ENCODE measurements at places on chromosomes 6 and 20.

GRCh38 chr20:47606983-47607613 lies 105.4 kb downstream of the NCOA3 start:
- peak; percentile 52 for DNase-seq

- DNase-seq: no peak
Observed at GRCh38 chr20:21513181-21513663, 642 bp downstream of the NKX2-2 start.

DNA sequence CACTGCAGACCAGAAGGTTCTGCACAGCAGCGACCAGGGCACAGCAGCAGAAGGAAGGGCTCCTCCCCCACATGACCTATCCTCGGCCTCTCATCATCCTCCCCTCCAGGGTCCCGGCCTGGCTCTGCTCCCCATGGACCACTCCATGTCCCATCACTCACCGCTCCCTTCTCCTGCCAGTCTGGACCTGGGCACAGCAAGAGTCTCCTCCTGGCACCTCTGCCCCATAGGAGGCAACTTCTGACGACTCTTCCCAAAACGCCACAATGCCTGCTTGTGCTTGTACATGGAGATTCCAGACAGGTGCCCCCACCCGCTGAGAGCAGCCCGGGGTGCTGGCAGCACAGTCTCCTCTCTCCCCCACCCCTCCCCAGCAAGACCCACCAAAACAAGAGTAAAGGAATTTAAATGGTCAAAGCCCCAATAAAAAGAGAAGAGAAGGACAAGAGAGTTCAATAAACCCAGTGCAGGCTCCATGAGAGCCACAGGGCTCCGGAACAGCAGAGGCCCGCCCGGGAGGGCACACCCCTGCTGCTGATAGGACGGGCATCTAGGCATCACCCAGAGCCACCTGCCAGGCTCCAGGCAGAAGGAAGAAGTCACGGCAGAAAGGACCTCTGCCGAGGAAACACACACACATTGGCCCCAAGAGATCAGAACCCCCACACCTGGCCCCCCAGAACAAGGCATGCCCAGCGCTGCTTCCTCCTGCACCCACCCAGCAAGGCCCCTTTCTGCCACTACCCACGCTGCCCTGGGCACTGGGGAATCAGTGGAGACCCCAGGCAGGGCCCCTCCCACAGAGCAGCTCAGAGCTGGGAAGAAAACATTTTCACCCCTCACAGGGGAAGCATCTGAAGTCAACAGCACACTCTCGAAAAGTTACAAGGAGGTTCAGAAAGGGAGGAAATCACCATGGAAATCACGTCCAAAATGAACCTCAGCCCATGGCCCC lies 15.2 kb downstream of the TAF4 start:
- DNase-seq: no peak

DNA sequence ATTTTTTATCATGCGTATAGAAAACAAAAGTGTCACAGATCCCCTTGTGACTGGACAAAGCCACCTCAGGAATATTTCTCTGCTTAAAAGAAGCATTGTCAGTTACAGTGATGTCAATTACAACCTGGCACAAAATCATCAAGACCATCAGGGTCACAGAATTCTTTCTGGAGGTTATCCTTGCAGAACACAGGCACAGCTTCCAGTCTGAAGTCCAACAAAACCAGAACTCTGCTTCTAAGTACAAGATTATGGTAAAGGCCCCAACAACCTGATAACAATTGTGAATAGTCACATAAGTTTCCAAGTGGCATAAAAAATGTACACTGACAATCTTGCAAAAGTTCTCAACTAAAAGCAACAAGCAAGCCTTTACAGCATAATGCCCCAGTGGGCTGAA lies 21.0 kb downstream of the PLAGL2 start:
- DNase-seq: no peak

- no peak for DNase-seq
Observed at GRCh38 chr6:55874316-55874715, 1.1 kb downstream of the BMP5 start.

DNA sequence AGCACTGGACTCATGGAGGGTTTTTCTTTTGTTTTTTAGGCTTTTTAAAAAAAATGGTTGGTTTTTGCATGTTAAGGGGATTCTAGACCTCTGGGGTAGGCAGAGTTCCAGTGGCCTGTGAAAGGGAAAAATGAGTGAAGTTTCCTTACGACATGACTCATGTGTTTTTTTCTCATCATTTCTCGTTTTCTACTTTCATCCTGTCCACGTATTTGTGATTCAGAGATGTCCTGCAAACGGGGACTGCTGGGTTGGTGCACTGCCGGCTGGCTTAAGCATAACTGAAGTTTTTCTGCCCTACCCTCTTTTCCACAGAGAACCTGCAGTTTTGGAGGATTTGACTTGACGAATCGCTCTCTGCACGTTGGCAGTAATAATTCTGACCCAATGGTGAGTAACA lies 182.3 kb downstream of the SASH1 start:
- DNase-seq: no peak

- no peak for DNase-seq
Observed at GRCh38 chr20:24337069-24337468, 132.4 kb upstream of the SYNDIG1 start.

GRCh38 chr6:13261464-13261994 lies 66.8 kb downstream of the TBC1D7 start:
- no peak for DNase-seq

- no peak for DNase-seq
Observed at GRCh38 chr20:10674684-10675449, 1.1 kb upstream of the JAG1 start.

DNA sequence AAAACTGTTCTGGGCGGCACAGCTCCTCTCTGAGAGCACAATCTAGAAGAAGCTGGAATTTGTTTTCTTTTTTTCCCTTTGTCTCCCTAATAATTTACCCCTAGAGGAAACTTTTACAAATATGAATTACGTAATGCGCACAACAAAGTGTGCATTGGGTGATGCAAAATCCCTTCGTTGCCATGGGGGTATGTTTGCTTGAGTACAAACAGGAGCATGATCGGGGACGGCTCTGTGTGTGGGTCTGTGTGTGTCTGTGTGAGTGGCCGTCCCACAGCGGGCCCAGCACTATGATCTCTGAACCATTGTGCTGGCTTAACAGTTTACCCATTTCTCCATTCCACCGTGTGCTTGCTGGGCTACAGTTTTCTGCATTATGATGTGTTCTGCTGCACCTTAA lies 278.2 kb downstream of the CDC5L start:
- DNase-seq: no peak

DNA sequence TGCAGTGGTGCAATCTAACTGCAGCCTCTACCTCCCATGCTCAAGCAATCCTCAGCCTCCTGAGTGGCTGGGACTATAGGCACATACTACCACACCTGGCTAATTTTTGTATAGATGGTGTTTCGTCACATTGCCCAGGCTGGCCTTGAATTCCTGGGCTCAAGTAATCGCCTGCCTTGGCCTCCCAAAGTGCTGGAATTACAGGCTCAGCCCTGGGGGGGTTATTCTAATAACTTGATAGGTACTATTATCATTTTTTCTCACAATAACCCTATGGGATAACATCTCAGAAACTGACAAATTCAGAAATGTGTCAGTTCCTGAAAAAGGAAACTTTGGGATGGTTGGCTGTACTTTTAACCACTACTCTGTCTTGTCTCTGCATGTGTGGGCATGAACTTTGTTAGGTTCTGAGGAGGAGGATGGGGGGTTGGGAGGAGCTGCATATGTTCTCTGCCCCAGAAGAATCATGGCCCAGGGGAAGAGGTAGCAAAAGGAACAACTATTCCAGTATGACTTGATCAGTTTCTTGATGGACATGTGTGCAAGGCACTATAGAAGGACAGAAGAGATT lies 169.9 kb downstream of the CARMIL1 start:
- DNase-seq: no peak

GRCh38 chr6:154773610-154774089 lies 40.4 kb downstream of the SCAF8 start:
- peak; percentile 11 for DNase-seq

- DNase-seq: no peak
Observed at GRCh38 chr6:56906752-56907151, 48.2 kb upstream of the BEND6 start.

DNA sequence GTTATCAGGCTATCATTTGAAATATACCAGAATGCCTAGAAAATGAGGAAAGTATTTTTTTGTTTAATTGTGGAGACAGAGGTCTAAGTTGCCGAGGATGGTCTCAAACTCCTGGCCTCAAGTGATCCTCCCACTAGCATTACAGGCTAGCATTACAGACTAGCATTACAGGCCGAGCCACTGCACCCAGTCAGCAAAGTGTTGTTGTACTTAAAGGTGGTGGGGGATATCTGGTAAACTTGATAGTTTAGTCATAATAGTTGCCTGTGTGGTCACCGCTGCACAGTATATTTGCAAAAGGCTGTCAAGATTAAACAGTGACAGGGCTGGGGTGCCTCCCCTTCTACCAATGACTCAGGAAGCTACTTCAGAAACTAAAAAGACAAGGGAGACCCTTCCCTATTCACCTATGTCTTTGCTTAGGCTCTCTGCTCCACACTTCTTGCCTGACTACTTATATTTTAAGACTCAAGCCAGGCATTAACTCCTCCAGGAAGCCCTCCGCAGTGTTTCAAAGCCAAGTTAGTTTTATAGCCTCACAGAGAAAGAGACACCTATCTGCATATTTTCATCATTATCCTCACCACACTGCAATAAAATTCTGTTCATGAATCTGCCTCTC lies 3.1 kb upstream of the AKIRIN2 start:
- peak; percentile 31 for DNase-seq

GRCh38 chr6:43268355-43268700 lies 25.0 kb downstream of the TTBK1 start:
- no peak for DNase-seq

GRCh38 chr6:37779902-37780628 lies 39.5 kb upstream of the ZFAND3 start:
- DNase-seq: no peak

DNA sequence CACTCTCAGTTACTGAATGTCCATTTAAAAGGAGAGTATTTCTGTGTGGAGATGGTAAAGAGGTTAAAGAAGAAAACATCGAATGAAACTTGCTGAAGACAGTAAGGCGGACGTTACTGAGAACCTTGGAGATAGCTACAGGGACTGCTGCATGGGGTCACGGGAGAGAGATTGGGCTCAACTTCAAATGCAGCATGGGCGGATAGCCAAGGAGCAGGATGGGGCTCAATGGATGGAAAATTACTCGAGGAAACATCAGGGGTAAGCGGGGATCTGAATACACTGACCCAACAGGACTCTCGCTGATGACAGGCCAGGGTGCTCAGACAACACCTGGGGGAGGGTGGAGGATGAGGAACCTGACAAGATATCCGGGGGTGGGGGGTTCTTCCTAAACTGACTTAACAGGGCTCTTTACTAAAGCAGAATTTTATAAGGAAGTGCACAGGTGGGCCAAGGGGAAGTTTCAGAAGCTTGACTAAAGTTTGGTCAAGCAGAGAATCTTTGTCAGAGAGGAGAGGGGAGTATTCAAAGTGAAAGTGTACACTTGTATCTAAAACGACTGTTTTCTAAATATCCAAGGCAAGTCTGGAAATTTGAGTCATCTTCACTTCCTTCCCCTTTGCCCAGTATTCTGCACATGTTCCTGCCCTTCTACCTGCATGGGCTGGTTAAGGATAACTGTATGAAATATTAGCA lies 22.8 kb downstream of the ECT2L start:
- no peak for DNase-seq

- DNase-seq: peak; percentile 38
Observed at GRCh38 chr20:59123011-59123677, 40.5 kb upstream of the ZNF831 start.

- no peak for DNase-seq
Observed at GRCh38 chr20:57429580-57430200, 38.5 kb downstream of the RBM38 start.

GRCh38 chr6:140134224-140134623 lies 759.8 kb upstream of the CITED2 start:
- DNase-seq: no peak

DNA sequence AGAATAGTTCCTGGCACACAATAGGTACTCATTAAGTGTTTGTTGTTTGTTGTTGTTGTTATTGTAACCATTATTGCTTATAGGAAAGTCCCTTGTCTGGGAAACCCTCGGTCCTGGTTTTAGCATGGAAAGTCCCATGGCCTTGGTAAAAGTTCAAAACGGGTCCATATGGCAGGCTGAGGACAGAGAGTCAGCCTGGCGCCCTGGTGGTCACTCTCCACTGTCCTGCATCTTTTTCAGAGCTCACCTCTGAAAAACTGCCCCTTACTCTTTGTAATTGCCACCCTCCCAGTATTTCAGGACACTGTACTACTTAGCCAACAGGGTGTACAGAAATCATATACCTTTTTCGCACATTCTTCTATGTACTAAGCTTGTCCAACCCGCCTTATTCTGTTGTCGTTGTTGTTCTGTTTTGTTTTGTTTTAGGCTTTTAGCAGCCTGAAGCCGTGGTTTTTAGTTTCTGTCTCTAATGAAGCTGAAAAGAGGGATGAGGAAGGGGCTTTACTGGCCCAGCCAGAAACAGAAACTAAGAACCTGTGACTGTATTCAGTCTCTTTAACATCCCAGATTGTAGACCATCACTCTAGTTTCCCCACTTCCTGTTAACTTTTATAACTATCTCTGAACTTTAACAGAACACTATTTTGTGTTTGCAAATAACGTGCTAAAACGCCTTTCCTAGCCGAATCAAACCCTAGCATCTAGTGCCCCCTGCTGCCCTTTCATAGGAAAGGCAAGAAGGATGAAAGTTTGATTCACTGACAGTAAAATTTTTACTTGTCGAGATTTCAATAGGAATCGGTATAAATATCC lies 7.6 kb upstream of the TMEM14A start:
- DNase-seq: peak; percentile 68

GRCh38 chr6:137106183-137106582 lies 61.4 kb upstream of the IL20RA start:
- DNase-seq: no peak

DNA sequence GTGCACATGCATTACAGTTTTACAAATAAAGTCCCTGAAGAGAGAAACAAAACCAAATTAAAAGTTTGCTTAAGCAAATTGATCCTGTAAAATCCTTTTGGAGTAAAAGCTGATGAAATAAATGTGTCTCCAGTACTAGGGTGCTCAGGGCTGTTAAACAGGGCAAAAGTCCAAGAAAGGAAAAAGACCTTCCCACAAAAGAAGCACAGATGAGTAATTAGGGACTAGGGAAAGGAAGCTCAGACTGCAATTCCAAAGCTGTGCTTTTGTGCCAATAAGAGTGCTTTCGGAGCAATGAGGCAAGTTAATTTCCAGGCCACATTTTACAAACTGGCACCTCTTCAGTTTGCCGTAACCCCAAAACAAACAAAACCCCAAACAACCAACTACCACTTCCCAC lies 10.4 kb upstream of the RNF182 start:
- DNase-seq: no peak

- no peak for DNase-seq
Observed at GRCh38 chr6:125107896-125108295, 45.7 kb upstream of the TPD52L1 start.

GRCh38 chr6:90709431-90709996 lies 122.6 kb upstream of the MAP3K7 start:
- DNase-seq: no peak
